ENCODE measurements at places on chromosomes 11 and 22.

DNA sequence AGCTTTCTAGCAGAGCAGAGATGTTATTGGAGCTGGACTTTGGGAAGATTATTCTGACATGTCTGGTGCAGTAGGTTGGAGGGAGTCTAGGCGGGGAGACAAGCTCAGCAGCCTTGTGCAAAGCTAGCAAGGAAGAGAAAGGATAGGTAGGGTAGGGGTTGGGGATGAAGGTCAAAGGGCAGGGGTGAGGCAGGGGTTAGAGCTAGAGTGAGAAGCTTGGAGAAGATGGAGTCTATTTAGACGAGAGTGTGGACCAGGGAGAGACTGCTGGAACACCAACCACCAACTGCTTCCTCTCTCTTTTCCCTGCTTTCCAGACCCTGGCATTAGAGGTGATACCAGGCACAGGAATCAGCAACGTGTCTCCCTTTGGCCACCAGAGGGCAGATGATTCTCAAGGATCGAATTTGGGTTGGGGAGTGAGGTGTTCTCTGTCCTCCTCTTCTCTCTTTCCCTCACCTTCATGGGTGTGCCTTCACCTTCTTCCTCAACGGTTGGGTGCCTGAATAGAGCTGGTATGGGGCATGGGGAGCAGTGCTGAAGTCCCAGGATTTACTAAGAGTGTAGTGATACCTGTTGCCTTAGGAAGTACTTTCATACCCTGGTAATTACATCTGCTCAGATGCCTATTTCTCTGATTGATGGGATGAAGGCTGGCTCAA is 1.8 kb upstream of the MARK2 start:
- peak; percentile 84 for DNase-seq

DNA sequence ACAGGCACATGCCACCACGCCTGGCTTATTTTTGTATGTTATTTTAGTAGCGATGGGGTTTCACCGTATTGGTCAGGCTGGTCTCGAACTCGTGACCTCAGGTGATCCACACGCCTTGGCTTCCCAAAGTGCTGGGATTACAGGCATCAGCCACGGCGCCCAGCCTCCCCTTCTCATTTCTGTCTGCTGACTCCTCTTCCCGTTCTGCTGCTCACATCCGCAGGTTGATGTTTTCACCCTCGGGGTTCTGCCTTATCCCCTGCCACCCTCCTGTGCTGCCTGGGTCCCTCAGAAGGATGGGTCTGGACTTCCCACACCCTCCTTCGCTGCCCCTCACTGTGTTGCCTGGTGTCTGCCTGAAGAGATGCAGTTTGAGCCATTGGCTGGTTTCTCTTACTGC is 19.2 kb upstream of the VSIG10L2 start:
- DNase-seq, result no peak

DNA sequence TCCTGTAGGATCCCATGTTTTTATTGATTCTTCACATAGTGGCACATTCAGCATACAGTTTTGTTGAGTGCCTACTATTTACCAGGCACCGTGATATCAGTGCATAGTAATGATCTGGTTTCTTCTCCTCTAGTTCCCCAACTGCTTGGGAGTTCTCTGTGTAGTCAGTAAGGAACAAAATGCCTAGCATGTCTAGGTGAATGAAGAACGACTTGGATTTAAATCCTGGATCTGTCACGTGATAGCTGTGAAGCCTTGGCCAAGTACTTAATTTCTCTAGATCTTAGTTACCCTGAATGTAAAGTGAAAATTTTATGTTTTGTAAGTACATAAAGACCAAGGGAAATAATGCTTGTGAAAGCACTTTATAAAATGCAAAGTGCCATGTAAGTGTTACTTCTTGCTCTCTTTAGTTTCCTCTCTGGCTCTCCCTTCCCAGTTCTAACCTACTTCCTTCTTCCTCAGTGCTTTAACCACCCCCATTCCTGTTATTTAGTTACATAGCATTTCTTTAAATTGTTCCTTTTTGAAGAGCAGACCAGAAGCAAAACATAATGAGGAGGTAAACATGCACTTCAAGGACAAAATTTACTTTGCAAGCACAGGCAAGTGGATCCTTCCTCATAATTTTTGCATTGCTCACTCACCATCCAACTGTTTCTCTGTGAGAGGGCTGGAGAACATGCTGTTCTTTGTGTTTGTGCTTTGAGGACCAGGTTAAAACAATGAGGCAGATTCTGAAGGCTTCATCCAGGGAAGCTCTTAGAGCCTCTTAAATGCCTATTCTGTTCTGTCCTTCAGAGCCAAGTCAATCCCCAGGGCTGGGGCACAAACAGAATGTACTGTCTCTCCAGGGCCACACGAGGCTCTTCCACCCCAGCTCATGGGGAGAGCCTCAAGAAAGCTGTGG is 353.9 kb upstream of the TENM4 start:
- DNase-seq, result no peak

- no peak for DNase-seq
Observed at GRCh38 chr22:35299217-35299672, 449 bp upstream of the TOM1 start.

DNA sequence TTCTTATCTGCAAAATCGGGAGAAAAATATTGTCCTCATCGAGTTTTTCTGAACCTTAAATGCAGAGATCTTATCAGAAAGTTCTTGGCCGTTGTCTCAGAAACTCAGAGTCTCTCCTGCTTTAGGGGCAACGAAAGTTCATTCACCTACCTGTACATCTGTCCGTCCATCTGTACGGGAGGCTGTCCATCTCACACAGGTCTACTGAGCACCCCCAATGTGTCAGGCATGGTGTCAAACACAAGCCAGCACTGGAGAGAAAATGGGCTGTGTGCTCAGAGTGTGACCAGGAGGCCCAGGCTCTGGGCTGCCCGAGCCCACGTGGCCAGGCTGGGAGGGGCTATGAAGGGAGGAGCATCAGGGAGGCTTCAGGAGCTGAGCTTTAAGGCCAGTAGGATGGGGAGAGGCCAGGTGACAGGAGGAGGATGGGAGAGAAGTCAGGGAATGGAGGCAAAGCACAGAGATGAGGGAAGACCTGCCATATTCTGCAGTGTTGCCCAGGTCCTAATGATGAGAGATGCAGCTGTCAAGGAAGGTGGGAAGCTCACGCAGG is 62.4 kb upstream of the MYEOV start:
- DNase-seq, result no peak

GRCh38 chr22:21942407-21943343 is 10.0 kb downstream of the PPM1F start:
- no peak for DNase-seq

GRCh38 chr11:39569789-39570188 is 1889.7 kb downstream of the LRRC4C start:
- no peak for DNase-seq

DNA sequence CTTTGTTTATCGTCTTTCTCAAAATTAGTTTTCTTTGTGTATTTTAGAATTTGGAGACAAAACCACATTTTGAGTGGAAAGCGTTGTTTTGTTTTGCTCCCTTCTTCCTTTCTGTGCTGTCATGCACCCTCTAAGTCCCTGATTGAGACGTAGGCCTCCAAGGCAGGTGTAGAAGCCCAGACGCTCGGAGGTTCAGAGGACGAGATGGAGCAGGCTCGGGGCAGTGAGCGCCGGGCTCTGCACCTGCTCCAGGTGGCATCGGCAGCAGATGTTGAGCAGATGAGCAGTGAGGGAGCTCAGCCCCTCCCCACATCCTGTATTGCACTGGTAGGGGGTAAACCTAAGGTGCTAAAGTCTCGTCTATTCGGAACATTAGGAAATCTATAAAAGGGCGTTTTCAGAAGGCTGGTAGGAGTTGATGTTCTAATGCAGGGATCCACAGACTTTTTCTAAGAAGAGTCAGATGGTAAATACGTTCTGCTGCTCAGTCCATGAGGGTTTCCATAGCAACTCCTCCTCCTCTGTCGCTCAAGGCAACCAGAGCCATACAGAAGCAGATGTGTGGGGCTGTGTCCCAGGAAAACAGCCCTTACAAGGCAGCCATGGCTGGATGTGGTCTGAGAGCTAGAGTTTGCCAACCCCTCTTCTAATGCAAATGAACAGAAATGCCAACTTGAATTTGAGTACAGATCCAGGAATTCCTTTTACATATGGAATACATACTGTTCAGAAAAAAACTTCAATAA is 724.2 kb downstream of the BRD1 start:
- DNase-seq, result no peak

GRCh38 chr11:60184824-60185511 is 2.1 kb upstream of the MS4A6A start:
- DNase-seq, result peak; percentile 7

DNA sequence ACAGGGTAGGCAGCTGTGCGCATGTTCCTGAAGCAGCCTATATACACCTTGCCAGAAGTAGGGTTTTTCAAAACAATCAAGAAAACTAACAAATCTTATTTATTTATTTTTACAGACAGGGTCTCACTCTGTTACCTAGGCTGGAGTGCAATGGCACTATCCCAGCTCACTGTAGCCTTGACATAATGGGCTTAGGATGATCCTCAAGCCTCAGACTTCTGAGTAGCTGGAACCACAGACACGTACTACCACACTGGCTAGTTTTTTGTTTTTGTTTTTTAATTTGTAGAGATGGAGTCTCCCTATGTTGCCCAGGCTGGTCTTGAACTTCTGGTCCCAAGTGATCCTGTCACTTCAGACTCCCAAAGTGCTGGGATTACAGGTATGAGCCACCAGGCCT is 25.7 kb downstream of the CLTCL1 start:
- DNase-seq, result no peak

DNA sequence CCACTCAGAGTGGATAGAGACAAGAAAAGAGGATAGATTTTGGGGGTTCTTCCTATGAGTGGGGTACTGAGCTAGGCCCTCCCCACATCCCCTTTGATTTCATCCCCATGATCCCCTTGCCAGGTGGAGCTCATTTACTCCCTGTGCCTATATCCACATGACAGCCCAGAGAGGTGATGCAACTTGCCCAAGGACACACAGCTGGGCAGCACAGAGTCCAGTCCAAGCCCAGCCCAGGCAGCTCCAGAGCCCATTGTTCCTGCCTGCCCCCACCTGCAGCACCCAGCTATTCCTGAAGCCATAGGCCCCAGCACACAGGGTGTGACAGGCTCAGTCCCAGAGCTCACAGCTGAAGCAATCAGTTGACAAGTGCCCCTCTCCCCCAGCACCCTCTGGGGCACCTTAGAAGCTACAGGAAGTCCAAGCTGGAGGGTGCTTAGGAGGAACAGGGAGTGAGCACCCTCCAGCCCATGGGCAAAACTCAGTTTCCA is 41.7 kb downstream of the SHISAL1 start:
- DNase-seq, result no peak

DNA sequence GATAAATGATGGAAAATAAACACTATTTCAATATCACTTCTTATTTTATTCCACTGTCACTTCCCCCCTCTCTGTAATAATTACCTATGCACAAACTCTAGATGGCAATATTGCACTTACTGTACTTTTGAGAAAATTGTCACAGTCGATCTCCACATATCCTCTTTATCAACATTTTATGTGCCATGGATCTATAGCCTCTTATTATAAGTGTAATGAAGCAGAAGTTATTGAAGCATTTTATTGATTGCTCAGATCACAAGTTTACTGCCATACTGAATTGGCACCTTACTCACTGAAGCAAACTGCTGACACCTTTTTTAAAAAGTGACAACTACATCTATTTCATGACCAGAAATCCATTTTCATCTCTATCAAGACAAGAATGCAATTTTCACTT is 133.4 kb downstream of the DCDC1 start:
- DNase-seq, result no peak

DNA sequence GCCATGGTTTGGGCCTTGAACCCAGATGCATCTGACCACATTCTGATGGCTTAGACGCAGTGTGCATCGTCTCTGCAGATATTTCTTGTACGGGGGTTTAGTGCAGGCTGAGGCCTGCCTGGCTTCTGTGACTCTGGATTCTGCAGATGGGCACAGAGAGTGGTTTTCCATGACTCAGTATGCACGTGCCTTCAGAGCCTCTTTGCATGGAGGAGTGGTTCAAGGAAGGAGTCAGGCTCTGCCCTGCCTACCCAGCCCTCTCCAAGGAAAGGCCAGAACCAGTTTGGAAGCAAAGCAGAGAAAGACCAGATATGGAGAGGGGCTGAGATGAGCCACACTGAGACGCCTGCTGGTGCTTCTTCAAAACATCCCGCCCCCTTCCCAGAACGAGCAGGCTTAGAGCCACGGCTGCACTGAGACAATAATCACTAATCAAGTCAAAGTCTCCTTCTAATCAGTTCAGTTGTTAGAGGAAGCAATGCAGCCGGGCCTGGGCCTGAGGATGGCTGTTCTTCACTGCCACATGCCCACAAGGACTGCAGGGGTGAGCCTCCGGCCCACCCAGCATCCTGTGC is 308.9 kb downstream of the NXPE2 start:
- DNase-seq, result no peak

DNA sequence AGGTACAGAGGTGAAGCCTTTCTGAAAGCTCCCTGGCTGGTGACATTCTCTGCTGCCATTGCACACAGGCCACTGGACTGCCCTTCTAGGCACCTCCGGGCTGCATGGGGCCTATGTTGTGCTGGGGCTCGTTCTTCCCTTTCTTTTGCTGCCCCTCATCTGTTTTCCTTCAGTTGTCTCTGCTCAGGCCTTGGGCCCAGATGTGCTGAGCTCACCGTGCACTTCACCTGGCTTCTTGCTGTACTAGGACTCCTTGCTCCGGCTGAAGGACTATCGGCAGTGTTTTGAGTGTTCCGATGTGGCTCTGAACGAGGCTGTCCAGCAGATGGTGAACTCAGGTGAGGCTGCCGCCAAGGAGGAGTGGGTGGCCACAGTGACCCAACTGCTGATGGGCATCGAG is 59.4 kb downstream of the CABIN1 start:
- no peak for DNase-seq

DNA sequence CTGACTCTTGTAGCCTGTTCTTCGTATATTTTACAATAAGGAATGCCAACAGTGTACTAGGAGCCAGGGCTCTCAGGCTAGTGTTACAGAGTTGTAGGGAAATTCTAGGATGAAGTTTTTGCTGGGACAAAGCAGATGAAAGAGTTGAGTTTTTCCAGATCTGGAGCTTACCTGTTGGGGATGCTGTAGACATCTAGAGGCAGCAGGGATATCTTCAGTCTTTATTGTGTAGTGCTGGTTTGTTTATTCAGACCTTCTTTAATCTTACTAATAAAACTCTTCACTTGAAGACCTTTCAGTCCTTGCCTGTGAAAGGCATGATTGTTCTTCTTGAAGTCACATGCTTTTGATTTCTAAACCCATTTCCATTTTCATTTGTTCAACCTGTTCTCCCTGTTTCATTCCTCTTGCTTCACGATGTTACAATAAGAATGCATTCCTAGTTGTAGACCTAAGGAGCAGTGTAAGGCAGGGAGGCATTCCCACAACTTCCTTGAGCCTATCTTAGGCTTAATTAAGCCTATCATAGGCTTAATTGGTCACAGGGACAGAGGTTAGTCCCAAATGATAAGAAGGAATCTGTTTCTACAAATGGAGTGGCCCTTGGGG is 7.9 kb upstream of the SLC37A2 start:
- DNase-seq, result no peak

- peak; percentile 84 for DNase-seq
Observed at GRCh38 chr11:65884716-65885092, 3.6 kb downstream of the FIBP start.

Measured in CD4-positive, alpha-beta T cell treated with Interleukin-1 beta for 1 hour (primary cell).